COR-L47 (cell line): ENCODE measurements at places on chromosomes 6 and 20.

DNA sequence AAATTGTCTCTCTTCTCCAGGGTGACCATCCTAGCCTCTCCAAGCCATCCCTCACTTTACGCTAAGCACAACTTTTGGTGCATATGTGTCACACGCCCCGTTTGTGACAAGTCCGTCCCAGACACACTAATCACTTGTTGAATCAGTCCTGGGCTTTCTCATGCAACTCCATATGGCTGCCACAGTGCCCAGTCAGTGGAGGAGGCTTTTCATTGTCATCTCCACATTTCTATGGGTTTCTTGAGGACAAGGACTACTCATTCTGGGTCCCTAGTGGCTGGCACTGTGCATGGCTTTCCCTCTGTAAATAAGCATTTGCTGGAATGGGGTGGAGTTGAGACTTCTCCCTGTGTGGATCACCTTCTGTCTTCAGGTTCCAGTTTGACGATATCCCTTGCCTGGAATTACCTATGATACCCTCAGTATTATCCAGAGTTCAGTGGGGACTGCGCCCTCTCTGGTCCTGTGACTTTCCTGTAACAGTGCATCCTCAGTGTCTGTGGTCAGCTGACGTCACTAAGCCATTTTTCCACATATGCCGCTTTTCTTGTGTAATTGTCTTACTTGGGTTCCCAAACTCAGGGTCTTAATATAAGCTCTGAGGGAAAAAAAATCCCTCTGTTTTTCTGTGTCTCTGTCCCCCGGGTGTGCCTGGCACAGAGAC, 59.8 kb upstream of the MYL9 start:
- DNase-seq: no peak

DNA sequence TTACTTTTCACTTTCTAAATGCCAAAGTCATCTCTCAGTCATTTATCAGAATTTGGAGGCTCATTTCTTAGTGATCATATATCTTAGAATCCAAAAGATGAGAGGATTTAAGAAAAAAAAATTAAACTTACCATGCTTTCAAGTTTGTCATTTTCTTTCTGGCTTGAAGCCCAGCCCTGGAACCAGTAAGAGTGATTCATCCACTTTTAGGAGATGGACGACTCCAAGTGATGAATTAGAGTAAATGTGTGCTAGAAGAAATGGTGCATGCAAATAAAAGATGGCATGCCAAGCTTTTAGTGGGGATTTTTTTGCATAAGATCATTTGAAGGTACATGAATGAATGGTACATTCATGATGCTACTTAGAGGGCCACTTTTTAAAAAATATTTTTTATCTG, 20.1 kb downstream of the PLCB1 start:
- DNase-seq: no peak

DNA sequence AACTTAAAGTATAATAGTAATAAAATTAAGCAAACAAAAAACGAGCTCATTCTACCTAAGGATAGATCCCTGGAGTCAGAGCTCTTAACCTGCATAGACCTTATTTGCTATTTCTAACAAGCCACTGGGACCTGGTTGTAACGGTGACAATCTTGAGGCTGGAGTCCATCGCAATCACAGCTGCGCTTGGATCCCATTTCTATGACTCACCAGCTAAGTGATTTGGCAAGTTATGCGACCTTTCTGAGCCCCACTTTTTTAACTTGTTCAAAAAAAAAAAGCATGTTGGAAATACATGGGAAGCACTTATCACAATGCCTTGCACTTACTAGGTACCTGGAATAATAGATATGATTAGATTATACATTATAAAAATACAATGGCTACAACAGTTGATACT, 389.5 kb upstream of the CDH4 start:
- DNase-seq: no peak

GRCh38 chr6:76481101-76481500, 408.6 kb upstream of the IMPG1 start:
- DNase-seq: no peak

GRCh38 chr6:149782337-149782736, 32.8 kb downstream of the PCMT1 start:
- DNase-seq: no peak

DNA sequence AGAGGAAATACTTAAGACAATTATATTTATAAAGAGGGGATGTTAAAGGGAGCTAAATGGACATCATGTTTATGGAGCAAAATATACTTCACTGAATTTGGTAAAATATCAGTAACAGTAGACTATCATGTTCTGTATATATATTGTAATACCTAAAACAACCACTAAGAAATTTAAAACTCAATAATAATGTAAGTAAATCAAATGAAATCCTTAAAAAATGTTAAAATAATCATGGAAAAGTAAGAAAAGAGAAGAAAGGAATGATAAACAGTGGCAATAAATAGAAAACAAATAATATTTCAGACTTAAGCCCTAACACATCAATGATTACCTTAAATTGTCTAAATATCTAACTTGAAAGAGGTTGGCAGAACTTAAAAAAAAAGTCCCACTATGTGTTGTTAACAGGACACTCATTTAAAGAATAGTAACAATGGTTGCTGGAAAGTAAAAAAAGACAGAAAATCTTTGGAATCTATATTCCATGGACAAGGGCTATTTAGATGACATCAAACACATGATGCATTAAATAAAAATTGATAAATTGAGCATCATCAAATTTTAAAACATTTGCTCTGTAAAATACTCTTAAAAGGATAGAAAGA, 842.2 kb upstream of the MAP3K7 start:
- DNase-seq: no peak

- DNase-seq: no peak
Measured at GRCh38 chr6:30769088-30769852, 24.9 kb upstream of the IER3 start.

DNA sequence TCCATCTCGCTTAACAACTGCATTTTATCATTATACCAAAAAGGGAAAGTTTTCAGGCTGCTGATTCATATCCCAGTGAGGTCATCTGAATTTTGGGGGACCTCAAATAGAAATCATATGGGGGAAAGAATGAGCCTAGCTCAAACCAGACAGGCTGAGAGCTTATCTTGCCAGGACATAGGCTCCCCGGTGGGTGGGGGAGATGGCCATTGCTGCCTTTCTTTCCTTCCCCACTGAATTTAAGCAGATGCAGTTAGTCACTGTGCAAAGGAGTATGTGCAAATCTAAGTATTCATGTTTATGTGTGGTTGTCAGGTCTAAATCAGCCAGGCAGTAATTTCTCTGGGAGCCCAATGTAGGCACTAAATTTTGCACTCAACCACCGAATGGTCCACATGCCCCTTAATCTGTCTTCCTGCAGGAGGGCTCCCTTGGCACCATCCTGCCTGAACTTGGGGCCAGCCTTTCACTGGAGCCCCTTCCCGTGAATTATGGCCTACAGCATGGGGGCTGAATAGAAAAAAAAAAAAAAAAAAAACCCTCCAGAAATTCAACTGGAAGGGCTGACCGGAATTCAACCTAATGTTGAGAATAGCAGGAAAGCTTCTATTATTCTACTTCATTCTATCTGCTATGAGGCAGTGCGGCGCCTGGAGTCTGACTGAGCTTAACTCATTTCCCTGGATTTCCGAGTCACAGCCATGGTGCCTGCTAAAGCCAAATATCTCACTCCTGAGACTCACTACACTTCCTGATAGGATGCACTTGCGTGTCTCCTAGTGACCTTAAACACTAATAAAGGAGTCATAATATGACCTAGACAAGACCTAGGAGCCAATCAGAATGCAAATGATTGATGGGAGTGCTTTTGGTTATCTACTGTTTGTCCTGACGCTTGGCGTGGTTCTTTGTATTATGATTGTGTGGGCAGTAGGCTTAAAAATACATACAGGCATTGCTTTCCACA, 161.5 kb upstream of the HEY2 start:
- DNase-seq: no peak

DNA sequence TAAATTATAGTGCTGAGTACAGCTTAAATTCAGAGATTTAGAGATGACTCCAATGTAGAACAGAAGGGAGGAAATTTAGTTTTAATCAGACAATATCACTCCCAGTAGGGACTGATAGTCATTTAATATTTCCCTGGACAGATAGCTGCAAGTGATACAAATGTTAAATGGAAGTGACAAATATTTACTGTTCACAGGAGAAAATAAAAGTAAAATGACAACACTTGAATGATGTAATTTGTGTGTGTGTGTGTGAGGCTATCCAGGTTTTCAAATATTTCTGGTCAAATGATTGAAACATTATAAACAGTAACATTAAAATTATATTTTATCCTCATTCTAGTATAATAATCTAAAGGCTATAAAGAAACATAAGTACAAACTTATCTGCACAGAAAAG, 220.3 kb upstream of the THEMIS start:
- no peak for DNase-seq

GRCh38 chr6:159110013-159110412, 59.2 kb upstream of the FNDC1 start:
- DNase-seq: no peak

GRCh38 chr6:43173591-43174262, 2.7 kb downstream of the SRF start:
- no peak for DNase-seq

DNA sequence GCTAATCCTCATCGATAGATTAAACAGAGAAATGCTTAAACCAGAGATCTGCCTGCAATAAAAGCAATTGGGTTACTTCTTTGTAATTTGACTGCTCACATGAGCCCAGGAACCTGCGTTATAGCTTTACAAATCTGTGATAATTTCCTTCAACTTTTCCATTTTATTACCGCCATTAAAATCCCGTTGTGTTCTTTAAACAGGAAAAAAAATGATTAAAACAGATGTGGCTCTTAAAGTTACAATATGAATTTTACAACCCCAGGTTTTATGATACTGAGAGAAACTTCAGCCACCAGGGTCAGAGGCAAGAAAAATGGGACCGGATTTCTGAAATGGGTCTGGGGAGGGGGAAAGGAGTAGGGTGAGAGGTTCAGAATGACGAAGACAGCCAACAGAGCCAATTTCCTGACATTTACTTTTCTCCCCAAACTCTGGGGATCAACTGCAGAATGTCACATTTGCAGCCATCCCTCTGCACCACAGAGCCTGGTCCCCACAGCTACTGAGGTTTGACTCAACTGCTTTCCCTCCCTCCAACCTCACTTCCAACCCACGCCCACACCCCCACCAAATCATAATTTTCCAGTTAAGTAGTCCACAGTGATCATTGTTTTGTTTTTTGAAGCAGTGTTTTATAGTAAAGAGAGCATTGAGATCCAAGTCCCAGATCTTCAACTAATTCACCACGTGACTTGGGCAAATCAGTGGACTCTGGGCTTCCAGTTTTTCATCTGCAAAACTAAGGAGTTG, 77.6 kb upstream of the EYA2 start:
- DNase-seq: no peak

DNA sequence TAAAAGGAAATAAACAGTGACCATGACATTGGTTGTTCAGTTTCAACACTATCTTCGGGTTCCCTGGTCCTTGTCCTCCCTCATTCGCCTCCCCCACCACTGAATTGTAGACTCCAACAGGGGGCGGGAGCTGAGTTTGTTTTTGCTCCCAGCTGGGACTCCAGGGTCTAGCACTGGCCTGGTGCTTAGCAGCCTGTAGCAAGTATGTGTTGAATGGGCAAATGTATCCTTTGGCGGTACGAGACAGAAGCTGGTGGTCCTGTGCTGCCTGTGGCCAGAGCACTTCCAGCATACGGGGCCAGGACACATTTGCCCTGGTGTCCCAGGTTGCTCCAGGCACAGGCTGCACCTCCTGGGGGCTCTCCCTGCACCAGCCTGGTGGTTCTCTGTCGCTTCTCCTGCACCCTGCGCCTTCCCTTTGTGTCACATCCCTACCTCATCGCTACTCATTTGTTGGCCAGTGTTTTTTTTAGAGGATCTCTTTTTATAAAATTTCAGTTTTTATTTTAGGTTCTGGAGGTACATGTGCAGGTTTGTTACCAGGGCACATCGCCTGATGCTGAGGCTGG, 40.1 kb downstream of the PHACTR3 start:
- no peak for DNase-seq

DNA sequence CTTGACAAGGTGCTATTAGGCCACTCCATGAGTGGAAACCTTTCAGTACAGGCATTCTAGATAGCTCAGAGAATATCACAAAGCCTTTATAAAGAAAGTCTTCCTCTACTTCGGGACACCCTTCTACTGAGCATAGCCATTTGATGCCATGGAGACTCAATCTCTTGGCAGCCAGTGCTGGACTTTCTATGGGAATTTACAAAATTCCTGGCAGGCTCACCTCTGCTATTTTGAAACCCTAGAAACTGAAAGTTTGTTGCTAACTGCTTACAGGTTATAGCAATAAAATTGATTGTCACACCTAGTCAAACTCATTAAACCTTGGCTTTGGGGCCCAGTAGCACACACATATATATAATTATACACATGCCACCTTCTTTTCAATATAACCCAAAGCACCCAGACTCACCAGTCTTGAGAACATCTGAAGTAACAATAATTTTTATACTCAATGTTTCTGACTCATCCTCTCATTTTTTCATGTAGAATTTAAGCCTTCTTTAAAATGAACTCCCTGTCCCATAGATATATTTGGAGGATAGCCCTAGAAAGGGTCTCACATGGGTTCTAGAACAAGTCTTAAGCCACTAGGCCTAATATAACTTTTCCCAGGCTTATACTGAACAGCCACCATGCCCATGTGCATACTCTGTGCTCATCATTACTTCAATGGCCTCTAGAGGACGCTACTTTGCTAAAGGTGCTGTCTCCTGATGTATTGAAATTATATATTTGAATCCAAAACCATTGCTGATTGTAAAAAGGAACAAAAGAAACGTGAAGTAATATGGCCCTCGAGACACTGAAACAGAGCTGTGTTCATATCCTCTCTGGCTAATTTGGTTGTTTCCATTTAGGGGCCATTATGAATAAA, 368.1 kb upstream of the MARCKS start:
- no peak for DNase-seq

GRCh38 chr6:18306977-18307376, 42.6 kb upstream of the DEK start:
- no peak for DNase-seq

DNA sequence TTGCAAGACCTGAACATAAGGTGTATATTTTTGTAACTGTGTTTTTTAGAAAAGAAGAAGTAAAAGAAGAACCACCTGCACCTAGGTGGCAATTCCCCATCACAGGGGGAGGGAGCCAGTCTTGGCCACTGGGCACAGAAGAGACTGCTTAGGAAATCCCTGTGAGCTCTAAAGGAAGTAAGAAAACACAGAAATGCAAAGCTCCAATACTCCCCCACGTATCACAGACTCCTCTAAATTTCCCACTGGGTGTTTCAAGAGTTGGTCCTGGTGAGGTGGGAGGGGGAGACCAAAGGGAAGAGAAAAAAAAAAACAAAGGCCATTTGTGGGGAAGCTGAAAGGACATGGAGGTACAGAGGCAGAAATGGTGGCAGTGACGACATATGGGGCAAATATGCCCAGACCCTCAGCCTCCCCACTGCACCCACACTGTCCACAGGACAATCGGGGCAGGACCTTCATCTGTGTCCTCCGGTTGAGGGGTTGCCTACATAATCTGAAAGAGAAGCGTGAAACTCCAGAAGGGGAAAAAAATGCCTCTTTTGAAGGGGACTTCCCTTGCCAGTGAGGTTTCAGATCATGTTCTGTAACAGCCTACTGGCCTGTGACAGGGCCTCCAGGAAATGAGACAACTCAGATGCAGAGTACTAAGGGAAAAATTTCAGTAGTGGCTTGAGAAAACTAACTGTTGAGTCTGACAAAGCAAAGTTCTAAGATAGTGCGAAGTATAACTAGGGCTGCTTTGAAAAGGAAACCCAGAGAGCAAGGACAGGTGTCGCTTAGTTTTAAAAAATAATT, 226.2 kb upstream of the MARCKS start:
- no peak for DNase-seq
